Stimulated activated CD8-positive, alpha-beta memory T cell treated with anti-CD3 and anti-CD28 coated beads, Interleukin-7, amount 100 ng/mL, for 1 hour (primary cell): ENCODE measurements at places on chromosomes 11 and 22.

DNA sequence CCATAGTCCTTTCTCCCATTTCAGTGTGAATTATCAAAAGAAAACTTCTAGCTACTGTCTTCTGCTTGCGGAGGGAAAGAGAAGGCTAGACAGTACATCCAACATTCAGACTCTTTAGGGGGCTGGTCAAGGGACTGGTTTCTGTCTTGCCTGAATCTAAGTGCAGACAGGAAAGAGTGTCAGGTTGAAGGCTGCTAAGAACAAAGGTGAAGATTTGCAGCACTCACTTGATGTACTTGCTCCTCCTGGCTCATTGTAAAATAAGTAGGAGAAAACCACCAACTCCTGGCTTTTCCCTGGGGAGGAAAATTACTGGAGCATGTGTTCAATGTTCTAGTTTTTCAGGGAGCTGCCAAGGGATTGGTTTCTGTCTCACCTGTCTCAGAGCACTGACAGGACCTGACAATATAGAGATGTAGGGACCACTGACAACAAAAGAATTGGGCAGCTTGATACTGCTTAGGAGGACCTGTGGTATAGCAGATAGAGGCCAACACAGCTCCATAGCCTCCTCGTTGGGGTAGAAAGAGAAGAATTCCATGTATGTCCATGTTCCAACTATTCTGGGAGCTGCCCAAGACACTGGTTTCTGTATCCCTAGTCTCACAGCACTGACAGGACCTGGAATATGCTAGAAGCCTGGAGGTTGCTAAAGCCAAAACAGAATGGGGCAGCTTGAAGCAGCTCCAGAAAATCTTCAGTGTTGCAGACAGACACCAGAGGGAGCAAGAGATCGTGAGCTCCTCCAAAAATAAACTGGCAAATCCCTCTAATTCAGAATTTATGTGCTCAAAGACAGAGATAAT is 39.7 kb upstream of the MMP12 start:
- no peak for DNase-seq

DNA sequence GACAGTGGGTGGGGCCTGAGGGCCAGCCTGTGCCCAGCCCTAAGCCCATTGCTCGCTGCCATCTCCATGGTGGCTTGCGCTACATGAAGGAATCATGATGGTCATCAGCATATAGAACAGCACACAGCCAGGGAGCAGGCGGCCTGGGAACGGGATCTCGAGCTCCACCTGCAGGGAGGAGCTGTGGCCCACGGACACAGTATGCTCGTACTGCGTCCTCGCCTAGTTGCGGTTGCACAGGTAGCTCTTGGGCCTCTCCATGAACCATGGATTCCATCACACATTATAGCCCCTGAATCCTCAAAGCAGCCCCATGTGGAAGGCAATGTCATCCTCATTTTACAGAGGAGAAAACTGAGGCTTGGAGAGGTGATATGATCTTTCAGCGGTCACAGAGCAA is 15.1 kb downstream of the SEC14L4 start:
- DNase-seq: no peak

DNA sequence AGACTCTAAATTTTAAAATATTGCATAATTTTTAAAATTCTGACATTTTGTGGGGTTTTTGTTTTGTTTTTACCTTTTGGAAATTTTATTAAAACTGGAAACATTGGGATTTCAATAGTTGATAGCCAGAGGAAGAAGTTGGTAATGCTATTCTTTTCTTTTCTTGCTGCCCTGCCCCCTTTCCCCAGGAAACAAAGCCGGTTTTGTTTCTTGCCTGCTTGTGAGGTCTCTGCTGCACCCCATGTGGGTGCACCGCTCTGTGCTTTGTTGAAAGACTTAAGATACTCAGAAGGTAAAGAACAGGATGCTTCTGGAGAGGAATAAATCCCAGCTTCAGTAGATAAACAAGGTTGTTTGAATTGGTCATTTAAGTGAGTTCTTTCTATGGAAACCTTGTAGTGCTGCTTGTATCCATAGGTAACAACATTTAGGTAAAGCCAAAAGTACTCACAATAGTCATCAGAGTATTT is 87.5 kb downstream of the YAP1 start:
- no peak for DNase-seq

- no peak for DNase-seq
Measured at GRCh38 chr11:15687342-15687741, 572.6 kb downstream of the INSC start.

GRCh38 chr11:12822392-12823022 is 148.3 kb downstream of the TEAD1 start:
- DNase-seq: no peak

GRCh38 chr11:104699981-104700380 is 198.3 kb downstream of the CASP12 start:
- DNase-seq: no peak

GRCh38 chr11:115425816-115426215 is 78.4 kb downstream of the CADM1 start:
- no peak for DNase-seq

- DNase-seq: no peak
Measured at GRCh38 chr22:50504369-50505211, 2.9 kb downstream of the LMF2 start.

- no peak for DNase-seq
Measured at GRCh38 chr22:46707827-46708570, 30.1 kb downstream of the CERK start.

- no peak for DNase-seq
Measured at GRCh38 chr11:114084414-114084813, 24.9 kb downstream of the ZBTB16 start.

DNA sequence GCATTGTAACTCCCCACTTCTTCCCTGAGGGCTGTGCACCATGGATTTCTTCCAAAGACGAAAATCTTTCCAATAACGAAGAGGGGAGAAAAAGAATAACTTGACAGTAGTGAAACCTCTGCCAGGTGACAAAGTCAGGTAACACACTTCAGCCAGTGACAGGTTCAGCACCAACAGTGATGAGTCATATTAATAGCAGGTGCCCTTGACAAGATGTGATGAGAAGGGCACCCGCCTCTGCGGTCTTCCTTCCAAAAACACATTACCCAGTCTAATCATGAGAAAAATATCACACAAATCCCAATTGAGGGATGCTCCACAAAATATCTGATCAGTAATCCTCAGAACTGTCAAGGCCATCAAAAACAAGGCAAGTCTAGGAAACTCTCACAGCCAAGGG is 157.8 kb downstream of the EFCAB6 start:
- no peak for DNase-seq

- no peak for DNase-seq
Measured at GRCh38 chr11:79030448-79030847, 410.4 kb downstream of the TENM4 start.

GRCh38 chr11:99814738-99815137 is 794.0 kb downstream of the CNTN5 start:
- no peak for DNase-seq

DNA sequence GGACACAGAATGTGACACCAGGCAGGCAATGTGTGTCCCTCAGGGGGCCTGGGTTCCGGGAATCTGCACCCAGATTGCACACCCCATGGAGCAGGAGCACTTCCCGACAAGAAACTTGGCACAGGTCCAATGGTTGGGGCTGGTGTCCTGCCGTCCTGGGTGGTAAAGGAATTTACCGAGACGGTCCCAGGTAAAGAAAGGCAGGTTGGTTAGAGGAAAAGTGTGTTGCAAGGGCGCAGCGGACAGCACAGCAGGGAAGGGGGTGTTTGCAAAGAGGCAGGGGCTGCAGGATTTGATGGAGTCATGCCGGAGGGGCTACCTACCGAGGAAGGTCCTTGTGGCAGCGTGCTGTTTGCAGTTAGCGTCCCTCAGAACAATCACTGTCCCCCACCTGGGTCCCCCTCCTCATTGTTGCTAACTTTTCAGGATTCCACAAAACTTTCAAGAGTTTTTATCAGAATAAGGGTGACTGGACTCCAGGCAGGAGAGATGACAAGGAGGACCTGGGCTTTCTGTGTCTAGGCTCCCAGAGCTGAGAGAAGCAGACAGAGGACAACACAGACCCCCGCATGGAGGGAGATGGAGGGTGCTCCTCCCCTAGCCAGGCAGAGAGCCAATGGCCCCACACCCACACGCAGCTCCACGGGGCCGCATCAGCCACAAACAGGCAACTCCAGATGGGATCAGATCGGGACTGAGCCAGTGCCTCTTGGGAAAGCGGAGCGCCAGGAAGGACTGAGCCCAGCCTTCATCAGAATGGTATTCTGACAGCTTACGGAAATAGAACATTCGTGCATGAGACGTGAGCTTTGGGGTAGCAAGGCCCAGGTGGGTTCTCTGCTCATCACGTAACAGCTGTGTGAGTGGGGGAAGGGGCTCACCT is 1423.9 kb downstream of the BRD1 start:
- DNase-seq: no peak

DNA sequence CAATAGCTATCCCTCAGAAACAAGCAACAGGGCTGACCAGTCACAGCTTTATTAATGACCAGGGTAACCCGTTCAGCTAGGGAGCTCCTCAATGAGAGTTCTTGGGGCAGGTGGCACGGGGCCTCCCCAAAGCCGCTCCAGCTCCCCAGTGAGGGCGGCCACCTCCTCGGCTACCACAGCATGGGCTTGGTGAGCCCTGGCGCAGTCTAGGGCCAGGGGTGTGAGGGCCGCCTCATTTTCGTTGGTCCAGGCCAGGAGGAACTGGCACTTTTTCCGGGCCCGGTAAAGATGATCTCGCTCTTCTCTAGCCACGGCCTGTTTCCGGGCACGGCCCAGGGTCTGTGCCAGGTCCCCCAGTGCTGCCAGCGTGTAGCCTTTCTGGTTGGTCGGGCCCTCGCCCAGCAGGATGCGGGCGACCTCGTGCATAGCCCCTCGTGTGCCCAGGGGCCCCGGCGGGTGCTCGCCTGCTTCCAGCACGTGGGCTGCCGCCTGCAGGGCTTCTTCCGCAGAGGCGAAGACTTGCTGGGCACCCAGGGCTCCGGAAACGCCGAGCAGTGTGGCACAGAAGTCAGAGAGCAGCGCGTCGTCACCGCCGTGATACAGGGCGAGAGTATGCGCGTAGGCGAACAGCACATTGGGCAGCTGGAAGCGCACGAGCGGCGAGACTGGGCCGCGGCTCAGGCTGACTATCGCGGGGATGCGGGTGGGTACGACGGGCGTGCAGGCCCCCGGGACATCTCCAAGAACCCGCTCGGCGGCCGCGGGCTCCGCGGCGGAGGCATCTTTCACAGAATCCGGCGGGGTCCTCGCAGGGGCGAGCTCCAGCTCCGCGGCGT is 913 bp downstream of the ZNHIT2 start:
- no peak for DNase-seq

DNA sequence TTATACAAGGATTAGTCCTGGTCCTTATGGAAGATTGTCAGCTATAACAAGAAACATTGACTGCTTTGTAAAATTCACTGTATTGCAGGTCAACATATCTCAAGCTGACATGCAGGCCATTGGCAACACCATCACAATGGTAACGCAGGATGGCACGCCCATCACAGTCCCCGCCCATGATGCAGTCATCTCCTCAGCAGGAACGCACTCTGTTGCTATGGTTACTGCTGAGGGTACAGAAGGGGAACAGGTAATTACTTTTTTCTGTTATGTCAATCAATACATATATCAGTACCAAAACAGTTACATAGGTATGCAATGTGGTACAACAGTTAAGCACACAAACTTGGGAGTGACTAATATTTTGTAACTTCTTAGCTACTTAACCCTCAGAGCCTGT is 55.3 kb downstream of the ZNF143 start:
- no peak for DNase-seq

DNA sequence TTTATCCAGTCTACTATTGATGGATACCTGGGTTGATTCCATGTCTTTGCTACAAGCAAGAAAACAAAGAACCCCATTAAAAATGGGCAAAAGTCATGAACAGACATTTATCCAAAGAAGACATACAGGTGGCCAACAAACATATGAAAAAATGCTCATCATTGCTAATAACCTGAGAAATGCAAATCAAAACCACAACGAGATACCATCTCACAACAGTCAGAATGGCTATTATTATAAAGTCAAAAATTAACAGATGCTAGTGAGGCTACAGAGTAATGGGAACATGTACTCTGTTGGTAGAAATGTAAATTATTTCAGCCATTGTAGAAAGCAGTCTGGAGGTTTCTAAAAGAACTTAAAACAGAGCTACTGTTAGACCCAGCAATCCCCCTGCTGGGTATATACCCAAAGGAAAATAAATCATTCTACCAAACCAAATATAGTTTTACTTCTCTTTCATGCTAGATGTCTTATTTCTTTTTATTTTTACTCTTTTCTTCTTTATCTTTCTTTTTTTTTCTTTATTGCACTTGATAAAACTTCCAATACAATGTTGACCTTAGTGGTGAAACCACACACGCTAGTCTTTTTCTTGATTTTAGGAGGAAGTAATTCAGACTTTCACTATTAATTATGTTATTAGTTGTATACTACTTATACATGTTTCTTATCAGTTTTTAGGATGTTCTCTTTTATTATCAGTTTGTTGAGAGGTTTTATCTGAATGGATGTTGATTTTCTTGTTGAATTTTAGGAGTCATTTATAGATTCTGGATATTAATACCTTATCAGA is 14.3 kb downstream of the TRIM22 start:
- no peak for DNase-seq

GRCh38 chr11:19525276-19525675 is 187.4 kb upstream of the NAV2 start:
- no peak for DNase-seq

DNA sequence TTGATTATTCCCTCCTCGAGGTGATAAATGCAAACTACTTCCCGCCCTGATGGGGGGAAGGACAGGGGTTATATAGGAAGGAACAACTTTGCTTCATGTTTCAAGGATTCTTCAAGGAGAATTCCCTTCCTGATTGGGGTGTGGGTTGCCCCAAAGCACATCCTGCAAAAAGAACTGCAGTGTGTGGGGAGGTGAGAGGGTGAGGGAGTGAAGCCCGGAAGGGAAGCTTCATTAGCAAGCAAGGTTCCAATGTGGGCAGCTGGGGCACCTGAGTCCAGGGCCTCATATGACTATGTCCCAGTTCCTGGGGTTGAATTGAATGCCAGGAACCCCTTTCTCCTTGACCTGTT is 326.0 kb downstream of the MN1 start:
- DNase-seq: no peak

- DNase-seq: no peak
Measured at GRCh38 chr22:20862540-20862939, 3.7 kb downstream of the SNAP29 start.

- DNase-seq: no peak
Measured at GRCh38 chr11:58688789-58689503, 42.8 kb downstream of the GLYAT start.

GRCh38 chr22:49570032-49570848 is 257.4 kb downstream of the BRD1 start:
- no peak for DNase-seq

GRCh38 chr22:48700566-48701295 is 1126.9 kb downstream of the BRD1 start:
- DNase-seq: no peak

GRCh38 chr11:61918938-61919704 is 1.8 kb upstream of the RAB3IL1 start:
- no peak for DNase-seq

- no peak for DNase-seq
Measured at GRCh38 chr11:130295657-130296056, 19.1 kb downstream of the ZBTB44 start.

- no peak for DNase-seq
Measured at GRCh38 chr11:105074166-105074530, 29.0 kb upstream of the CARD16 start.
